Activated T-cell treated with anti-CD3 and anti-CD28 coated beads, Interleukin-2, amount 50 U/mL, for 4 hours (primary cell): ENCODE measurements at places on chromosomes 5 and 9. TPM values are rescaled to one million over a fixed set of nuclear protein-coding genes. Genes with fewer than 3 reads are reported as not detected.

- DNase-seq: no peak
These were observed 94.9 kb upstream of the RANBP3L start for GRCh38 chr5:36396640-36397039.

The GABRA1 gene
- not detected for total RNA-seq

The GHR gene
- not detected for total RNA-seq

DNA sequence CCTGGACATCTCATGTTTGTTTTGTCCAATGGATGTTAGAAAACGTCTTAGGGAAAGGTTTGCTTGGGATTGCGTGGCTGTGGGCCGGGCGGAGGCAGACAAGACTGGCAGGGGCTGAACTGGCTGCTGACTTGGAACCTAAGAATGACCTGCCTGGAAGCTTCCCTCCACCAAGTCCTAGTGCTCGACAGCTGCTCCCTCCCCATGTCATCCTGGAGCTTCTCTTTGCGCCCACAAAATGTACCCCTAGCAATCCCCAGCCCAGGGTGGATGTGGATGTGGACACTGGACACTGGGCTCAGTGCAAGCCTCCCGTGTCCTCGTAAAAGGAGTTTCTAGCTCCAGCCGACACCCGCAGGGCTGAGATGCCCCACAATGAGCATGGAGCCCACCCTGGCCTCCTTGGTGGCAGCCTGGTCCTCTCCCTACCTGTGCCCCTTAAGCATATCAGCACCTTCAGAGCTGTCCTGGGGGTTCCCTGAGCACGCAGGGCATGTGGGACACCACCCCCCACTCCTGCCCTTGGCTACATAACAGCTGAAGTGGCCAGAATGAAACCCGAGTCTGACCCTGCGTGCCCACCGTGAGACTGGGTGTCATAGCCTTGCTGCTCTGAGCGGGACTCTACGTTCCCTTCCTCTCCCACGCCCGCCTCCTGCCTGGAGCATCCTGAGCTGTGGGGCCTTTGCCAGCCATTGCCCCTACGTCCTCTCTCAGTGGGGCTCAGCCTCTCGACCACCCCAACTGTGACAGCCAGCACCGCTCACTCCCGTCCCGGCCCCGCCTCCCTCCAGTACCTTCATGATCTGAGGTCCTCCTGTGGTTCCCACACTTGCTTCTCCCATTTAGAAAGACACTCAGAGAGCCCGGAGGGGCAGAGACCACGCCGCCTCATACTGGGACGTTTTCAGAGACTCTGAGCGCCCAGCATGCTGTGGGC lies 180.8 kb downstream of the ROR2 start:
- DNase-seq: no peak

The SREK1 gene
- total RNA-seq: 57.0 TPM

The NRG2 gene
- total RNA-seq: 0.23 TPM

- DNase-seq: no peak
These were observed 38.9 kb downstream of the EXD3 start for GRCh38 chr9:137383784-137384756.

The SV2C gene
- total RNA-seq: not detected

The PCDHGB7 gene
- total RNA-seq: 0.15 TPM

GRCh38 chr5:34015120-34015822 lies 7.4 kb upstream of the AMACR start:
- no peak for DNase-seq

DNA sequence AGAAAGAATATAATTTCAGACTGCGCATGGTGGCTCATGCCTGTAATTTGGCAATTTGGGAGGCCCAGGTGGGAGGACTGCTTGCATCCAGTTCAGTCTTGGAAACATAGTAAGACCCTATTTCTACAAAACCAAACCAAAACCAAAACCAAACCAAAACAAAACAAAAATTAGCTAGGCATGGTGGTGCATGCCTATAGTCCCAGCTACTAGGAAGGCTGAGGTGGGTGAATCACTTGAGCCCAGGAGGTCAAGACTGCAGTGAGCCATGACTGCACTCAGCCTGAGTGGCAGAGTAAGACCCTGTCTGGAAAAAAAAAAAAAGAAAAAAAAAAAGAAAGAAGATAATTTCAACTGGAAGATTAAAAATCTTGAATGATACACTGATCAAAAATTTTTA lies 137.0 kb upstream of the ACOT12 start:
- DNase-seq: no peak

GRCh38 chr9:126261584-126262356 lies 64.9 kb upstream of the MVB12B start:
- DNase-seq: no peak

The IL4 gene
- 45.9 TPM for total RNA-seq

- no peak for DNase-seq
These were observed 85.9 kb upstream of the SIMC1 start for GRCh38 chr5:176152191-176152929.
